ENCODE measurements at places on chromosomes 16 and 17.

GRCh38 chr17:19305256-19305655, 57.3 kb downstream of the B9D1 start:
- no peak for DNase-seq

- no peak for DNase-seq
These were observed 170.3 kb downstream of the COPRS start for GRCh38 chr17:31688701-31689100.

GRCh38 chr16:13402601-13403000, 501.2 kb downstream of the SHISA9 start:
- DNase-seq: no peak

- DNase-seq: no peak
These were observed 71.1 kb downstream of the CMIP start for GRCh38 chr16:81515721-81516120.

DNA sequence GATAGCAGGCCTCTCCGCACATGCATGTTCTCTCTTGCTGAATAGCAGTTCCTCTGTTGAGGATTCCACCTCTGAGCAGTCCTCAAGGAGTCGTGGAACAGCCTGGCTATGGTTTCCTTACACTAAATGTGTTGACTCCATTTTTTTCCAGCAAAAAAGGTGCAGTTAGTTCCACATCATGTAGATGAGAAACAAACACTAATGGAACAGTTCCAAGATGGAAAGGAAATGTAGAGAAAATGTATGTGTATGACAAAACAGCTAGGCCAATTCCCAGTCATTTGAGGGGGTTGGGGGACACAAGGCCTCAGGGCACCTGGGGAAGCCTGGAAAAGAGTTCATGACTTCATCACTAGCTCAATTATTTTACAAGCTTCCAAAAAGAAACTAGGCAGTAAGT, 90.0 kb downstream of the CFDP1 start:
- no peak for DNase-seq

GRCh38 chr16:56911771-56912571, 20.0 kb upstream of the HERPUD1 start:
- DNase-seq: peak; percentile 37

DNA sequence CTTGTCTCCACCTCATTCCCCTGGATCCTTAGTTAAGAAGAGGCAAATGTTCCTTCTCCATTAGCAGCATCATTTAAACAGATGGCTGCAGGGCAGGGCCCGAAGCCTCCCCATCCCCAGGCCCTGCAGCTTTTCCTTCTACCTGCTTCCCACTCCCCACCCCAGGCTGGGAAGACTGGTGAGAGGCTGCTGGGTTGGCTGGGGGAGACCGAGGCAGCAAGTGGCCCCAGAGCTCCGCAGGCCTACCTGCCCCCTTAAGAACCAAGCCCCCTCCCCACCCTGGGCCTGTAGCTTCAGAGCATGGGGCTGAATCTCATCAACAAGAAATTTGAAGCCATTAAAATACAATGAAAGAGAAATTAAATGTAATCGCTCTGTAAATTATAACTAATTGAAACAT, 22.1 kb upstream of the RPL38 start:
- DNase-seq: no peak

DNA sequence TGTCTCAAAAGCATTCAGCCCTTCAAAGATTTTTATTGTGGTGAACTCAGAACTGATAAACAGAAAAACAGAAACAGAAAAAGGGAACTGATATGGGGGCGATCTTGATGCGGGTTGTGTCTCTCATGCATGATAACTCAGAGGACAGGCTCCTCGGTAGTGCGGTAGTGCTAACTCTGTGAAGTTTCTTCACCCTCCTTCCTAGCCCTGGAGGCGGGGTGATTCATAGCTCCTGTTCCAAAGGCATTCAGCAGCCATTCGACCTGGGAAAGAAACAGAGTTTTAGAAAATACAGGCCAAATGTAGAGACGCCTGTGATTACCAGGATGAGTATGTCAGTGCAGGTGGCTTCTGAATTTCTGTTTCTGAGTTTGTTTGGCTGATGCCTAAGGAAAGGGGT, 5.5 kb upstream of the MAF start:
- peak; percentile 44 for DNase-seq

GRCh38 chr17:1413281-1413791, 13.3 kb upstream of the YWHAE start:
- DNase-seq: no peak

GRCh38 chr16:85901773-85902365, 2.9 kb downstream of the IRF8 start:
- DNase-seq: no peak

Data from mesendoderm (in vitro differentiated cells).